ENCODE measurements at places on chromosomes 11 and 22.

DNA sequence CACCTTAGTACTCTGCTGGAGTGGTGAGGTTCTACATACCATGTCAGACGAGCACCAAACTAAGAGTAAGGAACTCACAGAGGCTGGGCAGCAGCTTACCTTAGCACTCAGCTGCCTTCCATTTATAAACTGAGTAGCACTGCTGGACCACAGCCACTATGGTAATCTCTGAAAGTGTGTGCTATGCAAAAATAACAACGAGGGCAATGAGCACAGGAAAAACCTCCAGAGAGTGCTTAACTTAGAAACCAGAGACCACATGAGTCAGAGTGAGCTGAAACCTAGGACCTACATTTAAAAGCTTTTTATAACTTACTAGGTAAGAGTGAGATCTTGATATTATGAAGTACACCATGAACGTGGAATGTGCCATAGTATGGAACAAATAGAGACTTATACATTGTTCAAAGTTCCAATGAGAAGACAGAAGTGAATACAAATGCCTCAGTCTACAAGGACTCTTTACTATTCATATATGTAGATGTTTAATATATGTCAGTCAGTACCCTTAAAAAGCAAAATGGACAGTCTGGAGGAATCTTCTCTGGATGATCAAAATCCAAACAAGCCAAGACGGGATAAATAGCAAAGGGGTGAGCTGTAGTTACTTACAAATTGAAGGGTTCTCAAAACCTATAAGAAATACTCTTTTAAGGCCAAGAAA, 17.2 kb upstream of the CD59 start:
- no peak for DNase-seq

DNA sequence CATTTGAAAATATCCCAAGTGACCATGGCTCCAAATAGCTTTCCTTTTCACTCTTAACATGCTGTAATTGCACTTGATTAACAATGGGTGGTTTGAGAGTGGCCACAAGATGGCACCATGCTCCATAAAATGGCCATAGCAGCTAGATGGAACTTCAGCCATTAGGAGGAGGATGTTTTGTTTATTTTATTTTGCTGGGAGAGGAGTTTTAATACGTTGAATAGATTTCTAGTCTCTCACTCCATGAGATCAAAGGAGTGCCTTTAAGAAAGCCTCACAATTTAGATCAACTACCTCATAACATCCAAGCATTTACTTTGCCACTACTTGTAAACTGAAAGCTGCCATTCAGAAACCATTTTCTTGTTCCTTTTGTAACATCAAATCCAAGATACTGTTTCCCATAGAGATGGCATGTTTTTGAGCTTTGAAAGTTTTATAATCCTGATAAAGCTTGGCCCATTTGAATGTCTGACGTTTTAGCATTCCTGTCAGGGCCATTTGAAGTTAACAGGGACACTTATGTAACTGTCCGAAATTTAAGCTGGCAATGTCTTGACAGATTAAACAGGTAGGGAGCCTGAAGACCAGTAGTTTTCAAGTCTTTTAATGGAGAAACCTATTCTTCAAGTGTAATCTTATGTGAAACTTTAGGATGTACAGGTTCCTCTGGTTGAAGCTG, 4.7 kb downstream of the FEN1 start:
- no peak for DNase-seq

- no peak for DNase-seq
Observed at GRCh38 chr11:103367650-103368049, 258.4 kb downstream of the DYNC2H1 start.

DNA sequence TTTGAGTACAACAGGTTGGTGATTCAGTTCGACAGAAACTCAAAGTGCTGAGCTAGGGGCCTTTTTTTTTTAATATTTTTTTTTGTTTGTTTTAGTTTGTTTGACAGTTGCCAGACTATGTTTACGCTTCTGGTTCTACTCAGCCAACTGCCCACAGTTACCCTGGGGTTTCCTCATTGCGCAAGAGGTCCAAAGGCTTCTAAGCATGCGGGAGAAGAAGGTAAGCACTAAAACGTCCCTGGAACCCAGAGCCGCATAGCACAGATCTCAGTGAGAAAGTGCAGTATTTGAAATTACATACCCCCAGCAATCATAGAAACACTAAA, 649 bp downstream of the PRRG4 start:
- DNase-seq, result no peak

- DNase-seq, result no peak
Observed at GRCh38 chr11:28618416-28618815, 510.2 kb downstream of the METTL15 start.

DNA sequence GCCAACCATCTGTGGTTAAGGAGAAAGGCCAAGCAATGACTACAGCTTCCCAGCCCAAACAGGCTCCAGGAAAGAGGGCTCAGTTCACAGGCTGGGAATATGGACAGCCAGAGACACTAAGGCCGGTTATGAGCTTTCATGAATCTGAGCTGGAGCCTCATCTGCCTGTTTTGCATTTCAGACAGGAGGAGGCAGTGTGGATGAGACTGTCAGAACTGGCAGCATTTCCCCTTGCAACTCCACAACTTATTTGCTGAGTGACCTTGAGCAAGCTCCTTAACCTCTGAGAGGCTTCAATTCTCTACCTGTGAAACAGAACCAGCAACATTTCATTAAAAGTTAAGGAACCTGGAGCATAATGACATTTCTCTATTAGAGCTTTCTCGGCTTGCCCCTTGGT, 264.0 kb downstream of the ETS1 start:
- no peak for DNase-seq

DNA sequence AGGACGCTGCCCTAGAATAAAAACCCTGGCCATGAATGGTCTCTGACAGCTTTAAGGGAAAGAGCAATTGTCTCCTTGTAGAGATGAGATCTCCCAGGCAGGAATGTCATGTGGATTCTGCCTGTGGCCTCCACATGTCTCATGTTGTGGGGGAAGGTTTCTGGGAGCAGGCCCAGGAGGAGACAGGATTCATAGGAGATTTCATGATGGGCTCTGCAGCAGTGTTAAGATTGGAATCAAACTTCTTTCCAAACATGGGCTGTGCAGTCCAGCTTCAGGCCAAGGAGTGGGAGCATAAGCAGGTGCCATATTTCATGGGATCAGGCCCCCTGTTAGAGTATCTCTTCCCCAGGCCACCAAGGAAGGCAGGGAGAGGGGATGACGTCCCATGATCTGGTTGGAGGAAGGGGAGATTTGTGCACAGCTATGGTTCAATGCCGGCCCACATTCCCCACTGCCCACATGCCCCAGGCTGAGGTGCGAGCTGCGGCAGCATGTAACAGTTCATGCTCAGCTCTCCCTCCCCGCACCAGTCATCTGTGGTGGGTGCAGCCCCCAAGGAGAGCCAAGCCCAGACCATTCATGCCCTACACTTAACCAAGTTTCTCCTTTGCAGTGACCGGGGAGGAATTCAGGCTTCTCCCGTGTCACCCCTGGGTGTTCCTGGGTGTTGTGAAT, 42.5 kb downstream of the LMO1 start:
- DNase-seq, result no peak

- no peak for DNase-seq
Observed at GRCh38 chr11:21511835-21512440, 680.9 kb upstream of the ANO5 start.

- no peak for DNase-seq
Observed at GRCh38 chr11:24524156-24524555, 27.3 kb downstream of the LUZP2 start.

DNA sequence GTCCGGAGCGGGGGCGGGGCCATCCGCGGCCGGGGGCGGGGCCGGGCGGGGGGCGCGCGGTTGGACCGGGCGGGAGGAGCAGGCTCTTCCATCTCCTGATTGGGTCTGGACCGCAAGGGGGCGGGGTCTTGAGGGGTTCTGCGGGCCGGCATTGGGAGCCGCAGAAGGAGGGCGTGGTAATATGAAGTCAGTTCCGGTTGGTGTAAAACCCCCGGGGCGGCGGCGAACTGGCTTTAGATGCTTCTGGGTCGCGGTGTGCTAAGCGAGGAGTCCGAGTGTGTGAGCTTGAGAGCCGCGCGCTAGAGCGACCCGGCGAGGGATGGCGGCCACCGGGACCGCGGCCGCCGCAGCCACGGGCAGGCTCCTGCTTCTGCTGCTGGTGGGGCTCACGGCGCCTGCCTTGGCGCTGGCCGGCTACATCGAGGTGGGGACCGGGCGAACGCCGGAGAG, at the start of gene APLP2:
TSS of gene APLP2 (plus strand) at position 236 of the 450 bp plus-strand sequence. CDS start at position 320, 84 bp downstream.
- DNase-seq, result peak; percentile 99

DNA sequence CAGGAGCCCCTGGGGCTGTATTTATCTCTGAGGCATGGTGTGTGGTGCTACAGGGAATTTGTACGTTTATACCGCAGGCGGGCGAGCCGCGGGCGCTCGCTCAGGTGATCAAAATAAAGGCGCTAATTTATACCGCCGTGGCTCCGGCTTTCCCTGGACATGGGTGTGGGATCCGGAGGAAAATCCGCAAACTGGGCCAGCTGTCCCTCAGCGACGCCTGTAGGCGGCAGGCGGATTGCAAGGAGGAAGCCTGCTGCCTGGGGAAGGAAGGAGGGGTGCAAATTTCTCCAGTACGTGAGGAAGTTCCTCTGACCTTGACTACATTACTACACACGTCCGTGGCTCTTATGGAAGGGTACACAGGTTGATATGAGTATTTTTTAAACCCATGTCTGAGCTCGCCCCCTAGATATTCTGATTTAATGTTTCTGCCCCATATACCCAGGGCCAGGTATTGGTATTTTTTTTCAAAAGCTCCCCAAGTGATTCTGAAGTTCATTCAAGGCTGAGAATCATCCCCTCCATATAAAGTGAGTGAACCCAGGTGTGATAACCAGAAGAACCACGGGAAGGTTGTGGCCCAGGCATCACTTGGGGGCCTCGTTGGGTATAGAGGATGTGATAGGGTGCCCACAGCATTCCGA, 2.8 kb downstream of the MYOD1 start:
- no peak for DNase-seq

DNA sequence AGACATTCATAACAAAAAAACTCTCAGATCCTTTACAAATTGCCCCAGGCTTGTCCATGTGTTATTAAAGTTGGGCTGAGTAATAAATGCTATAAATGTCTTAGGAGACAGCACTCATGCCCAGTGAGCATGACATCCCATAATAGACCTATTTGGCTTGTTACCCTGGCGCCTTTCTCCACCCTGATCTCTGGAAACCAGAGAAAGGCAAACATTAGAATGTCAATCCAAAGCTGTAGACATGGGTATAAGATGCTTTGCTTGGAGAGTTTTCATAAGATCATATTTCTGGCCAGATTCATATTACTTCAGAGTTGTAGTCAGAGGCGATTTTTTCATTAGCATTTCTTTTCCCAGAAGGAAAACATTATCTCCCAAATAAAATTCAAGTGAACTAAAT, 161.3 kb upstream of the UBASH3B start:
- no peak for DNase-seq

GRCh38 chr11:67371911-67372320, 1.5 kb downstream of the CLCF1 start:
- no peak for DNase-seq
